ENCODE measurements at places on chromosomes 7 and 10.

DNA sequence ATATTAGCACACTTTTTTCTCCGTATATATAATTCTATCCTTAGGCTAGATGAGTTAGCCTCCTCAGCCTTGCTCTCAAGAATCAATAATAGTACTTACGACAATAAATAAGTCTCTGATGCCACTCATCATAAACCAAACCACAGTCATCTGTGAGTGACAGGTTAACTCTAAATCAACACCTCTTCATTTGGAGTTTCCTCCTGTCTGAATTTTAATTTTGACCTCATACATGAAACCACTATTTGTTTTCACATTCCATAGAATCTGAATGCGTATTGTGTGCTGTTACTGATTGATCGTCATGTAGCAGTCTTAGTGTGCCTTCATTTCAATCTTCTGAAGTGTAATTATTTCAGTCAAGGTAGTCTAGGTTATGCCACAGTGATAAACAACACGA lies 85.8 kb downstream of the HGF start:
- DNase-seq: no peak

DNA sequence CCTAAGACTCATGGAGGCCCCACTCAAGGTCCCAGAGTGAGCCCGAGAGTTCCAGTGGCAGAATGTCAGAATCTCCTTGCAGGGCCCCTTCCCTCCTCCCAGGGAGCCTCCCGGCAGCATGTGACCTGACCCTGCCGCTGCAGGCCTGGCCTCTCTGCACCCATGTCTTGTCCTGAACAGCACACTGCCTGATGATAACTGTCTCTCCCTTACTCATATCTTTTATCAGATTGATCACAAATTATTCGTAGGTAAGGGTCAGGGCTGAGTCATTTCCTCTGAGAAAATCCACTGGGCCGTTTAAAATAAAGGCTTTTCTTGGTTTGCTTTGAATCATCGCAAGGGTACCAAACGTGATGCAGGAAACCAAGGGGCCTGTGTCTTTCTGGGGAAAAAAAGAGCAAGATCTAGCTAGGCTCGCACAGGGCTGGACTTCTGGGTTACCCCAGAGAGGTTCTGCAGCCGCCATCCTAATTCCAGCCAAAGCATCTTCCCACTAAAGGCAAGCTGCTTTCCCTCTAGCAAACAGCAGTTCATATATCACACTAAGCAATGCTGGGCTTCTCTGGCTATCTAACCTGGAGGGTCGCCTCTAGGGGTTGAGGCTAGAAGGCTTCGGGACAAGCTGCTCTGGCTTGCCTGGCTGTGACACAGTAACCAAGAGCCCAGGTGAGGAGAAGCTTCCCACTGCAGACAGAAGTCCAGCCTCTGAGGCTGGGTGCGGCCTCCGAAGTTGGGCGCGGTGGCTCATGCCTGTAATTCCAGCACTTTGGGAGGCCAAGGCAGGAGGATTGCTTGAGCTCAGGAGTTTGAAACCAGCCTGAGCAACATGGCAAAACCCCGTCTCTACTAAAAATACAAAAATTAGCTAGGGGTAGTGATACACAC lies 104.9 kb downstream of the SPDYE5 start:
- no peak for DNase-seq

GRCh38 chr7:27745064-27745583 lies 5.2 kb downstream of the TAX1BP1 start:
- no peak for DNase-seq

DNA sequence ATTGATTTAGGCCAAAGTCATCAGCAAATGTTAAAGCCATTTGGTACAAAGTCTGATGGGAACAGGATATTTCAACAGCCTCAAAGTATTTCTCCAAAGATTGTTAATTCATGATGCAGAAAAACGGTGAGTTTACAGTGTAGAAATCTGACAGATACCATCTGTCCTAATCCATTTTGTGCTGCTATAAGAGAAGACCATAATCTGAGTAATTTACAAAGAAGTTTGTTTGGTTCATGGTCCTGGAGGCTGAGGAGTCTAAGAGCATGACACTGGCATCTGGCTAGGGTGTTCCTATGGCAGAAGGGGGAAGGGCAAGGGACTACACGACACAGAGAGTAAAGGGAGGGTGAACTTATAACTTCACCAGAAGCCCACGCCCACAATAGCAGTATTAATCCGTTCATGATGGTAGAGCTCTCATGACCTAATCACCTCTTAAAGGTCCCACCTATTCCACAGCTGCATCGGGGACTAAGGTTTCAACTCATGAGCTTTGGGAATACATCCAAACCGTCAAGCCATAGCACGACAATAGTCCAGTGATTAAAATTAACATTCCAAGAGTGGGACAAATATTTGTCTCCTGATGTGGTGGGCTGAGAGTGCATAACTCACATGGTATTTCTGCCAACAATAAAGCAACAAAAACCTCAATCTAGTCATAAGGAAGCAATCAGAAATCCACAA lies 298.6 kb upstream of the AKR1E2 start:
- no peak for DNase-seq
